ENCODE measurements at places on chromosomes 12 and 14.

GRCh38 chr12:121011820-121012219 lies 4.5 kb downstream of the C12orf43 start:
- no peak for DNase-seq

- no peak for DNase-seq
Observed at GRCh38 chr12:89840162-89840922, 131.7 kb upstream of the ATP2B1 start.

GRCh38 chr12:52296572-52297215 lies 5.4 kb upstream of the KRT81 start:
- no peak for DNase-seq

DNA sequence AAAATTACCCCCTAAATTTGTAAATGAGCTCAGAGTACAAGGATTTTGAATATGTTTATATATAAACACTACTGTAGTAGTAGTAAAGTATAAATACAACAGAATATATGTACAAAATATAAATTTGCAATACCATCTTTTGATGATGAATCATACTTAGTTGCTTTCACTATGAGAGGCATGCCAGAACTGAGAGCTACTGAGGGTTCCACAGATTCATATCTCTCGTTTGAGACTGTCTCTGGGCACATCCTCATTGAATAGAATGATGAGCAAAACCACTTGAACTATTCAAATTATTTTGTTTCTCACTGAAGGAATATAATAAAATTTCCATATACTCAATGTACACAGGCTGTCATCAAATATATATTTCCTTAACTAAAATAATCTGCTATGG lies 417.6 kb downstream of the NAV3 start:
- no peak for DNase-seq
